ENCODE measurements at places on chromosomes 2 and 18.

GRCh38 chr2:35301369-35301768, 1054.2 kb upstream of the CRIM1 start:
- no peak for DNase-seq

- DNase-seq: no peak
These were observed 26.3 kb downstream of the ITM2C start for GRCh38 chr2:230891064-230891463.

GRCh38 chr18:10927286-10927992, 221.9 kb downstream of the PIEZO2 start:
- DNase-seq: no peak

- no peak for DNase-seq
These were observed 73.6 kb downstream of the NPAS2 start for GRCh38 chr2:100893392-100894104.

DNA sequence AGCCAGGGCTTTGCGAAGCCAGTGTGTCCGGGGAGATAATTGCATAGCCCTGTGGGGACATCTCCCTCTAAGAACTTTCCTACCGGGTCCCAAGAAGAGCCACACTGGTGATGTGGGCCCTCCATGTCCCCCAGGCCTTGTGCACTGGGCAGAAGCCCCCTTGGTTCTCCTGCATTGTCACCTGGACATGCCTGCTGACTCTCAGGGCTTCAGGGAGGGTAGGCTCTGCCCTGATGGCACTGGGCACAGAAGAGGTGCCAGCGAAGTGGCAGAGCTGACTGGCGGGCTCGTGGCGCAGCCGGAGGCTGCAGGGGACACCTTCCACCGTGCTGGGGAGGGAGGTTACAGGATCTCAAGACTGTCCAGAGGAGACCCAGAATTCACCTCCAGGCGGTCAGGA, 28.3 kb downstream of the GLI2 start:
- no peak for DNase-seq

GRCh38 chr2:9037166-9037565, 33.7 kb upstream of the MBOAT2 start:
- DNase-seq: no peak

- DNase-seq: no peak
These were observed 135.3 kb downstream of the SLC8A1 start for GRCh38 chr2:40316620-40317019.

- no peak for DNase-seq
These were observed 246.9 kb upstream of the CYP26B1 start for GRCh38 chr2:72394541-72395070.

GRCh38 chr2:136121204-136121910, 3.4 kb upstream of the CXCR4 start:
- DNase-seq: no peak

DNA sequence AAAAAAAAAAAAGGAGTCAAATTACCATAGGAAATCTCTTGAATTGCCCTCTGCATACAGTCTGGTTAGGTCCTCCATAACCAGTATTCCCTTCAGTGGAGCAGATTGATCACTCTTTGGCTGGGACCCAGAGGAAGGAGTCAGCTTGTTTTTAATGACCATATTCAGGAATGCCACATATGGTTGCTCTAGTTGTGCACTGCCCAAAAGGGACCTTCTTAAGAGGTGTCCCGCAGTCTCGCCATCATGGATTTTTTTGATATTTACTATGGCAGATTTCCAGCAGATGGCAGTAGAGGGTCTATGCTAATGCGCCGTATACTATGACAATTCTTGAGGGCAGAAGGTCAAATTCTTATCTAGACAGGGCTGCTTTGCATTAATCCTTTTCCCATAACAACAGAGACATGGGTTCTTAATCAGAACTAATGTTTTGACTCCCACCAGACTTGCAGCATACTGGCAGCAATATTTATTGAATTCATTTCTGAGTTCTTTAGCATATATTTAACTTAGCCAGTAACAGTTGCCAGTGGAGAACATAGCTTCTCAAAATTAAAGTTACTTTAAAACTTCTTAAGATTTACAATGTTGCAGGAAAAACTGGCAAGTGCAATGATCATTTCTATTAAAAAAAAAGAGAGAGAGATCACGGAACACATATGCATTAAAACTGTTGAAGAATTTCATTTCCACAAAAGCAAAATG, 31.8 kb upstream of the INPP4A start:
- peak; percentile 12 for DNase-seq

DNA sequence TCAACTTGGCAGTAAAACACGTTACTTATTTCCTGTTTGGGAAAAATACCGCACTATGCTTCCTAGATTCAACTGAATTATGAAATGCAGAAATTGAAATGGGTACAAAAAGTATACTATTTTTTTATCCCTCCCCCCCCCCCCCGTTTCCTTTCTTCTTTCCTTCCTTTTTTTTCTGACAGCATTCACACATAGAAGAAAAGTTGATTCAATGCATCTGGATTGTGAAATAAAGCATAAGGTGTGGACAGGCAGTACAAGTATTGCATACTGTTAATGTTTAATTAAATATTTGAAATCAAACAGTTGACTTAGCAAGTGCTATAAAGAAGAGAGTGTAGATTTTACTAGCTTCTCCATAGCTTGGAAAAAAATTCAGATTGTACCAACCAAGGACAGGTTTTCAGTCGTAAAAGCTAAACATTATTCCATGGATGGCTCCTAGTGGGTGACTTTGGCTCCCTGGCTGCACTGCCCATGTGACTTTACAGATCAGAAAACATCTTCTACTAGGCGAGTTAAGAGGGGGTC, 21.6 kb upstream of the AGFG1 start:
- no peak for DNase-seq

DNA sequence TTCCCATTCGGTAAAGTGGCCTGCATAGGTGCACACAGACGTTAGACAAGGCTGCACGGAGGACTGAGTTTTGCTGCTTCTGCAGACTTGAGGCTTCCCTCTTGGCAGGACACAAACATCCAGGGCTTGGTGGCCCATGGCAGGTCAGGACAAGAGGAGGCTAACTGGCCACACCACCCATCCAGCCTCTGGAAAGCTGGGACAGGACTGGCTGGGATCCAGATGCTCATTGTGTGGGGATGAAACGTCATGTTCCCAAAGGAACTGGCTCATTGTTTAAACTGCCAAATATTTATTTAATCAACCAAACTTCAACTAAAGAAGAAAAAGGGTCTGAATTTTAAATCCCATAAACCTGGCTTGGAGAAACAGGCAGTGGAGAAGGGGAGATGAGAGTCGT, 239.1 kb upstream of the EPAS1 start:
- DNase-seq: no peak

DNA sequence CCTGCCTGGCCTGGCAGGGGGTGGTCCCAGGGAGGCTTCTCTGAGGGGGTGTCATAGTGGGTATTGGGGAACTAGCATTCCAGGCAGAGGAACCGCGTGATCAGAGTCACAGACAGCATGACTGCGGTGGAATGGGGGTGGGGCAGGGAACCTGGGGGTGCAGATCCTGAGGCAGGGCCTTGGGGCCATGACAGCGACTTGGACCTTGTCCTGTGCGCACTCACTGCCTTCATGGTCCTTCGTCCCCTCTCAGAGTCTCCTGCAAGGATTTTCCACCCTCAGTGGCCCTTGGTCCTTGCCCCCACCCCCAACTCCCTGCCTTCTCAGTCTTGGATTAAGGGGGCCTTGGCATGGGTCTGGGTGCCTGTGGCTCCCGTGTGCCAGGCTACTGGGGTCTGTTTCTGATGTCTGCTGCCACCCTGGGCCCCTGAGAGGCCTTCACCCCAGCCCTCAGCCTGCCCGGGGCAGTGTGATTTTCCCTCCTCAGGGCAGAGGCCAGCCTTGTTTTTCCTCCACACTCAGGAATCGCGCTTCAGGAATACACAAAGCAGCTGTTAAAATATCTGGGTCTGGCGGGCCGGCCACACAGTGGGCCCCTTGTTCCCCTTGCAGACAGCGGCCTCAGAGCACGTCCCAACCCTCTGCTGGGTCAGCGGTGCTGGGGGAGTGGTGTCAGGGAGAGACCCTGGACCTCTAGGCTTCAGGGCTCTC, 51.6 kb downstream of the GLI2 start:
- no peak for DNase-seq

DNA sequence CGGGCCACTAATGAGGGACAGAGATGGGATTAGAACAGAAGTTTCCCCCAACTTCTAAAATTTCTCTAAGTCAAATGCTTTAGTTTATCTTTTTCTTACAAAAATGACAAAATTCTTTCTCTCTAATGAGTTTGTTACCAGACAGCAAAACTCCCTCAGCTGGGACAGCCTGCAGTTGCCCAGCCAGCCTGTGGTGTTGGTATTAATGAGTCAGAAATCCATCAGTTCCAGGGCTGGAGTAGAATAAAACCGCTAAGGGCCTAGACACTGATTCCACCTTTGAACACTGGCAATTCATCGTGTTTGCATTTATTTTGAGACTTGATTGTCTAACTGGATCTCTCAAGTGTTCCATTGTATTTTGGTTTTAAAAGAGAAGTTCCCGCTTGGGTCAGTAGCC, 38.3 kb upstream of the SMAD2 start:
- no peak for DNase-seq

DNA sequence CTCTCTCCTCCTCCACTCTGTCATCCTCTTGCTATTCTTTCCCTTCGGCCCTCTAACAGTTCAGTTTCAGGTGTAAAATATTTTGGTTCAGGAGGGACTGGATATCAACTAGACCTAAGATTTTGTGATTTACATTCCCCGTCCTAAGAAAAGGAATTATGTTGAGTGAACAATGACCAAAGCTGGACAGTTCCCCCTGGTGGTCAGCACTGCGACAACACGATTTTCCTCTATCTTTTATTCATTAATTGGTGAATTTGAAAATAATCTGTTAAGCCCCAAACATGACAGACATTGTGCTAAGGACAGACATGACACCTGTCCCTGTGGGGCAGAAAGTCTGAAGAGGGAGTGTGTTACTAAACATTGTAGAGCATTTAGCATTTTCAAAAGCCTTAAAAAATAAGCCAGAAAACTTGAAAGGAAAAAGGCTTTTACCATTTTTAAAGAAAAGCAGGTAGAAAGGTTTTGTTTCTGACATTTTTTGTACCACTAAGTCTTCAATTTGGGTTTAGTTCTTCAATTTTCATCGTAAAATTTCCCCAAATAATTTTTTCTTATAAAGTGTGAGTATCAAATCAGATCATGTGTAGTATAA, 28.4 kb upstream of the GTF2A1L start:
- DNase-seq: no peak

DNA sequence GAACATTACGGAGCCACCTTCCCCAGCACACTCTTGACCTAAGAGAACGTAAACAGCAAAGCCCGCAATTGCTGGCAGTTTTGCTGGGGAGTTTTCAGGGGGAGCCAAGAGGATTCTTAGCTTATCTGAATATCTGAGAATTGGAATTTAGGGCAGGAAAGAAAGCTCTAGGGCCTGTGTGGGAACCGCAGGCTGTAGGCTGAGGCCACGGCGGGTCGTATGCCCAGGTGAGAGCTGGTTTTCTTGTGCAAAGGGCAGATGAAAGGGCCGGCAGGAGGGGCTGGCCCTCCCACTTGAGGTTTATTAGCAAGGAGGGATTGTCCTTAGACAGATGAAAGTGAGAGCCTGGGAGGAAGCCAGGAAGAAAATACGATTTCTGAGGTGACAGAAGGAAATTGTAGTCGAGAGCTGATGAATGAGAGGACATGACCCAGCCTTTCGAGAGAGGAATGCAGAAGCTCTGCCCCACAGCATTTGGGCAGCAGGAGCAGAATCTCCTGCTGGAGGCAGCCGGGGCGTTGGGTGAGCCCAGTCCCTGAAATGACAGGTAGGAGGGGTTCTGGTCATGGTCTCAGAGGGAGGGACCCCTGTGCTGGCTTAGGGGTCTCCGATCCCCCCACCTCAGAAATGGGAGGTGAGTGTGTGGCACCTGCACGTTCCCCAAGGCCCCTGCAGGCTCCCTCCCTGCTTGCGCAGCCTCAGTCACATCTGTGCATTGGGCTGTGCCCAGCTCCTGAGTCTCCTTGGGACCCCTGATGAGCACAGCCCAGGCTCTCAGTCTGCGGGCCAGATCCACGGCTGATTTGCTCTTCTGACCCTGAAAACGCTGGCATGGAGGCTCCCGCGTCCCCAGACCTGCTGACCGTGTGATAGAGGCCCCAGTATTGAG, 61.1 kb downstream of the CABLES1 start:
- no peak for DNase-seq

GRCh38 chr2:176095421-176095820, 2.9 kb downstream of the HOXD13 start:
- DNase-seq: no peak

DNA sequence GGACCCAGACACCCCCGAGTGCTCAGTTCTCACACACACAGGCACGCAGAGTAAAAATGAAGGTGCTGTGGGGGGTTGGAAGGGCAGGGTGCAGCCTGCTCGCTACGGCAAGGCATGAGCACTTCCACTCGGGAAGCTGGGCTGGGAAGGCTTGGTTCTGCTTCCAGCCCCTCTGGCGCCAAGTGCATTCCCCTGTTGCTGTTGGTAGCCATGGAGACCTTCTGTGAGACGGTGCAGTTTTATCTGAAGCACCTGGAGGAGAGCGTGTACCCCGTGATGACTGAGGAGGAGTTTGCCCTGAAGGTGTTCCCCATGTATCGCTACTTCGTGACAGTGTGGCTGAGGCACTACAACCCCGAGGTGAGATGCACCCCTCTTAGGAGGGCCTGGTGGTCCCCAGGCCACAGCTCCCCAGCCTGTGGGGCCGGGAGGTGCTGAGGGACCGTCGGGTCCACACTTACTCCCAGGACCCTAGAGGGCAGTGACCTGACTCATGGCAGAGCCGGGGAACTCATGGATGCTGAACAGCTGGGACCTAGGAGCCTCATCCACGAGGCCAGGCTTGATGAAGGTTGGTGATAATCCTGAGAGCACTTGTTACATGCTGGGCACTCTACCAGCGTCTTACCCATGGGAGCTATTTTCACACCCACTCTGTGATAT, 15.5 kb downstream of the MROH2A start:
- no peak for DNase-seq

DNA sequence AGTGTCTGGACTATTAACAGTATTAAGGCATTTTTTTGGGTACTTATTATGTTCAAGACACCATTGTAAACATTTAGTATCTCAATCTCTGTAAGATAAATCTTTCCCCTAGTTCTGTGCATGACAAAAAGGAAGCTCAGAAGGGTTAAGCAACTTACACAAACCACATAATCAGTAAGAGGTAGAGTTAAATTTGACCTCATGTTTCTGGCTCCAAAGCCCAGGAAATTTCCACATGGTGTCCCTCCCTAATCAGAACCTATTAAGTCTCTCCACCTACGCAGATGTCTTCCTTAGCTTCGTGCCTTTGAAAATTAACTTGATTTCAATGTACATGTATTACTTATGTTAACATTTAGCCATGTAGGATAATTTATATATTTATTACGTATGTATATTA, 2.0 kb downstream of the MFSD6 start:
- no peak for DNase-seq

- DNase-seq: no peak
These were observed 9.5 kb upstream of the TMEM87B start for GRCh38 chr2:112045446-112046014.

GRCh38 chr2:97699765-97700444, 13.5 kb upstream of the ZAP70 start:
- DNase-seq: peak; percentile 44

Data from activated effector memory CD4-positive, alpha-beta T cell treated with Interleukin-2 at 50 U/mL for 16 hours (primary cell).